Stimulated activated naive CD4-positive, alpha-beta T cell (primary cell): ENCODE measurements at places on chromosomes 7 and 10.

DNA sequence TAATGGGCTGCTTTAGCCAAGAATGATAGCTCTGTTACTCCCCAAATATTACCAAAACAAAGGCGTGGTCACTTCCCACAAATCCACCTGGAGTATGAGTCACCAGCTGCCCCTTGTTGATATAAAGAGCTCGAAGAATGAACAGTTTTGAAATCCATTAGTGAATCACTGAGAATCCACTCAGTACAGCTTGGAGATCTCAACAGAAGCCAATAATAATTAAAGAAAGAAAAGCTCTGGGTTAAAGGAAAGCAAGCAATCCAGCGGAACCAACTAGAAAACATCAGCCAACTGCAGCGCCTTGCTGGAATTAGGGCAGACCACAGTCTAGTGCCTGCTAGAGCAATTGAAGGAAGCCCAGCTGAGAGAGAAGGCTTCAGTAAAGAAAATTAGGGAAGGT is 576.0 kb upstream of the C7orf33 start:
- no peak for DNase-seq

- no peak for DNase-seq
Observed at GRCh38 chr7:121966276-121966934, 93.4 kb downstream of the PTPRZ1 start.

- DNase-seq = no peak
Observed at GRCh38 chr7:128718967-128719642, 20.1 kb upstream of the CALU start.

DNA sequence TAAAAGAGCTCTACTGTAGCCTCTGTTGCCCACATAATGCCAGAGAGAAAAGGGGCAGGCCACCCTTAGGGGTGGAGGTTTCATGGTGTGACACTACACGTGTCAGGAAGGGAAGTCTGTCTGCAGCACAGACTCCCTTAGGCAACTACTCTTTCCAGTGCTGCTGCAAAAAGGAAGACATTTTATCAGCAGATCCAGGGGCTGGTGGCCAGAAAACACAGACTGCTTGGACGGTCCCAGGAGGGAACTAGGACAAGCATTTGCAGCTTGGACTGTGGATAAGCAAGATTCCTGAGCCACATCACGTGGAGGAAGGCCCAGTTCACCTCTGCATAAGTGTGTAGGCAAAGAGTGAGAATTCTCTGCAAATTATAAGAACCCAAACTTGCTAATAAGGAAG is 220.8 kb downstream of the FANK1 start:
- no peak for DNase-seq

GRCh38 chr10:44984671-44985101 is 6.1 kb upstream of the DEPP1 start:
- DNase-seq = no peak

DNA sequence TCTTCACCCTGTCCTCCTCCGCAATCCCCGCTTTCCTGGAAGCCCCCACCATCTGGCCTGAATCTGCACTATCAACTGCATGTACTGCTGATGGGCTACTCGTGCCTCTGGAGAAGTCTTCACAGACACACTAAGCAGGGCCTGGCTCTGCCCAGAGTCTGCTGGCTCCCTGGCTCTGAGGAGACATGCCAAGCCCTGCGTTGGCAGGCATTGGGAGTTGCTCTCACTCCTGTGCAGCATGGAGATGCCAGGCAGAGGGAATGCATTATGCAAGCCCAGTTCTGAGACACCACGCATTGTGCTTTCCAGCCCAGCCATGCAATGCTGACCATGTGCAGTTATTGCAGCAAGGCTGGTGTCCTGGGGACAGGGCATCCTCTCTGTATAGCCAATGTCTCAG is 314.6 kb downstream of the CXCL12 start:
- DNase-seq = no peak

GRCh38 chr7:157768198-157768597 is 431.4 kb downstream of the DNAJB6 start:
- DNase-seq = no peak

DNA sequence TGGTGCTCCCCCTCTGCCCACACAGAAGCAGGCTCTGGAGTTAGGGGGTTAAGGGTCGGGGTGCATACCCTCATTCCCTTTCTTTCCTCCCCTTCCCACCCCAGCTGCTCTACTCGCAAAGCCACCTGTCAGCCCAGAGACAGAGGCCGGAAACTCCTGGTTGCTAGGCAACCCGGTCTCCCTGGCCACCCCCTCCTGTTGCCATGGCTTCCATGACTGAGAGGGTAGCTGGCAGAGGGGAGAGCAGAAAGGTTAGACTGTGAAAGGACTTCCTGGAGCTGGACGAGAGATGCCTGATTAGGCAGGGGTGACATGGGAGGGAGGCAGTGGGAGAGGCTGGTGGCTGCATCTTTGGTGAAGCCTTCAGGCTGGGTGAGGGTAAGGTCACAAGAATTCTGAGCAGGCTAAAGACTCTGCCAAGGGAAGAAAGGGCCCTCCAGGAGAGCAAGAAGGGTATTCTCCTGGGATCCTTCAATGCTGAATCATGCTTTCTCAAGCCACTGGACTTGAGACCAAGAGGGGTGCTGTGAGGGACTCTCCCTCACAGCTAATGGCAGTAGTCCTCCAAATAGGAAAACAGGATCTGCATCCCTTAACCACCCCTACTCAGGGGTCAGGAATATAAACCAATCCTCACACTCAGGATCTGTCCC is 5.4 kb downstream of the PSD start:
- peak; percentile 14 for DNase-seq

DNA sequence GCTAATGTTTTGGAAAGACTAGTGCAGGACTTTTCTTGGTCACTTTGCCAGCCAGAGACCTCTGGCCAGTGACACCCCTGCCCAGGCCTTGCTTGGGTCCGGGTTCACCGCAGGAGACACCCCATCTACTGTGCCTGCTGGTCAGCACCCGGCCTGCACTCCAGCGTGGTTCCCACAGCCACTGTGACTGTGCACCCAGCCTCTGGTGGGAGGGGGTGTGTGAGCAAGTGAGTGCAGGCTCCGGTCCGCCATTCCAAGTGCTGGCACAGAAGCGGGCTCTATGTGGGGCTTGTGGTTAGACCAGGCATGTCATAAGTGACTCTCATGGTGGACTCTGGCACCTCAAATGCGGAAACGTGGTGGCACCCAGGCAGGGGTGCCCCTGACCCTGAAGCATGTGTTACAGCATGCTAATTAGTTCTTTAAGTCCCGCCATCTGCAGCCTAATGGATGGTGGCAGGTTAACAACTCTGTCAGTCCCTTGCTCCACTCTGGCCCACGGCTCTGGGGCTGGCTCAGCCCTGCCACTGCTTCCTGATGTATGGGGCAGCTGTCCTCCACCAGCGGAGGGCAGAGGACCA is 311.9 kb upstream of the HGF start:
- DNase-seq = no peak

GRCh38 chr7:107077699-107078516 is 33.4 kb downstream of the PRKAR2B start:
- no peak for DNase-seq

GRCh38 chr10:93376372-93377293 is 105.5 kb downstream of the MYOF start:
- DNase-seq = peak; percentile 17

DNA sequence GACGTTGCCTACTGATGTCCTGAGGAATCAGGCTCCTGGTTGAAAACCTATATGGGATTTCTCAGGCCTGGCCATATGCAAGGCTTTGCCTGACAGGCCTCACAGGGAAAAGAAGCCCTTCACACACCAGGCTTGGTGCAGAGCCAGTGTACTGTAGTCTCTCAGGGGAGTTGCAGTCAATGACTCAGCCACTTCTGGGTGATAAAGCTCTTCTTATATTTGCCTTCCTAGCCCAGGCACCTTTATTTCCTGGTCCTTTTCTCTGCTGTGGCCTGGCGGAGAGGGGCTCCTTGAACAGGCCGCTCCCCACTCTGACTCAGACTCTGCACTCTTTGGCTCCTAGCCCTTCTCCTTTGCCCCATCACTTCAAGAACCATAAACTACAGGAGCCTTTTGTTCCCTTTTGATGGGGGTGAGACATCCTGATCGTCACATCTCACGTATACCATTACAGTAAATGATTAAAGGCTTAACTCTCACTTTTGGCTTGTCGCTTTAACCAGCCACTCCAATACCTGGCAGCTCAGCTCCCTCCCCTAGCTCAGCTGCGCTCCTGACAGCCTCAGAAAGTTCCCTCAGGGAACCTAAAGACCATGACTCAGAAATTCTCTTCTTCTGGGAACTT is 33.5 kb downstream of the DPY19L1 start:
- no peak for DNase-seq

DNA sequence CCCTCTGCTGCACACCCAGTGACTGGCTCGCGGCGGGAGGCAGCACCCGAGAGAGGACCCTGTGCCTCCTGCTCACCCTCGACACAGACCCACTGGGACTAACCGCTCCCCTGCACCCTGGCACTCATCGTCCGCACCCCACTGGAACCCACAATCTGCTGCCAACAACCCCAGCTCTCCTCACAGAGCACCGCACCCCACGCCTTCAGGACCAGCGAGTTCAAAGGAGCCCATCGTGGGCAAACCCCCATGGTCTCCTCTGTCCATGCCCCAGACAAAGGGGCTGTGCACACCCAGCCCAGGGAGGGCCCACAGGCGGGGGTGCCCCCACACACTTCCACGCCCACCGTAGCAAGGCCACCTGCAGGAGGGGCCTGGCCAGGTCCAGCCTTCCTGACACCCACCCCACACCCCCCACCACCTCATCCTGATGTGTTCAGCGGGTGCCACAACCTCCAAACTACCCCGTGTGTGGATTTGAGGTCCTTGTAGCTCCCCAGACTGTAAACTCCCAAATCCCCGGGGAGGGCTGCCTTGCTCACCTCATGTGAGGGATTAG is 14.0 kb downstream of the RASGEF1A start:
- DNase-seq = no peak

GRCh38 chr10:87865241-87865881 is 1.9 kb downstream of the PTEN start:
- no peak for DNase-seq
